Thoracic aorta (tissue), 2 donors: ENCODE measurements at places on chromosomes 5 and 9. TPM values are rescaled to one million over a fixed set of nuclear protein-coding genes. Genes with fewer than 3 reads are reported as not detected.

Gene FOXE1
- 0.21 TPM for total RNA-seq

Gene GPR150
- total RNA-seq, result not detected

Gene TAF11L5
- not detected for total RNA-seq

Gene PPIC
- total RNA-seq, result 78.0 TPM

Gene SV2C
- total RNA-seq, result 0.14 TPM

Gene FIBCD1
- total RNA-seq, result not detected

Gene SEMA6A
- 11.4 TPM for total RNA-seq
